ENCODE measurements at places on chromosomes 3 and 15.

- no peak for DNase-seq
Measured at GRCh38 chr3:16907243-16907642, 22.5 kb downstream of the PLCL2 start.

DNA sequence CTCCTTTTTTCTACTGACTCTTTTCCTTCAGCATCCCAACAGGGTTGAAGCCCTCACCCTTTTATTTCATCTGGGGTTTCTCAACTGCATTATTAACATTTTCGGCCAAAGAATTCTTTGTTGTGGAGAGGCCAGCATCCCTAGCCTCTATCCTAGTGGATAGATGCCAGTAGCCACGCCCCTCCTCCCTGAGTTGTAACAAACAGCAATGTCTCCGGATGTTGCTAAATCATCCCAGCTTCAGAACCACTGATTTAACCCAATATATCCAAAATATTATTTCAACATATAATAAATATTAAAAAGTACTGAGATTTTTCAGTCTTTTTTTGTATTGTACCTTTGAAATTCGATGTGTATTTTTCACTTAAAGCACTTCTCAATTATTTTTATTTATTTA is 2.0 kb upstream of the RNF111 start:
- DNase-seq: no peak

- DNase-seq: no peak
Measured at GRCh38 chr3:4613366-4613765, 120.2 kb downstream of the ITPR1 start.

- no peak for DNase-seq
Measured at GRCh38 chr3:83877910-83878309, 1080.9 kb upstream of the CADM2 start.

DNA sequence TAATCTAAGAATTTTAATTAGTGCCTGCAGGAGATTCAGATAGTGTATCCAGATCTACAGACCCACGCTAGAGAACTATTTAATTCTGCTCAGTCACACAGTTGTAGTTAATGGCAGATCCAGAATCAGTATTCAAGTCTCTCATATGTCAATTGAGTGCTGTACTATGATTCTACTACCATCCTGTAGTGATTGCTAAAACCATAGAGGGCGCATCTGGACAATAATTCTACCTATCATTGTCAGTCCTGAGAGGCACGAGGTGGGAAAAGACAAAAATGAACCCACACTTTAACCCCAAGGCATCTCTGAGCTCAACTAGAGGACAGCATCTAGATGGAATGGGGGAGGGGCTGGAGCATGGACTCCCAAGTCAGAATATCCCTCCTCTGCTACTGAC is 22.7 kb downstream of the DHX36 start:
- no peak for DNase-seq

DNA sequence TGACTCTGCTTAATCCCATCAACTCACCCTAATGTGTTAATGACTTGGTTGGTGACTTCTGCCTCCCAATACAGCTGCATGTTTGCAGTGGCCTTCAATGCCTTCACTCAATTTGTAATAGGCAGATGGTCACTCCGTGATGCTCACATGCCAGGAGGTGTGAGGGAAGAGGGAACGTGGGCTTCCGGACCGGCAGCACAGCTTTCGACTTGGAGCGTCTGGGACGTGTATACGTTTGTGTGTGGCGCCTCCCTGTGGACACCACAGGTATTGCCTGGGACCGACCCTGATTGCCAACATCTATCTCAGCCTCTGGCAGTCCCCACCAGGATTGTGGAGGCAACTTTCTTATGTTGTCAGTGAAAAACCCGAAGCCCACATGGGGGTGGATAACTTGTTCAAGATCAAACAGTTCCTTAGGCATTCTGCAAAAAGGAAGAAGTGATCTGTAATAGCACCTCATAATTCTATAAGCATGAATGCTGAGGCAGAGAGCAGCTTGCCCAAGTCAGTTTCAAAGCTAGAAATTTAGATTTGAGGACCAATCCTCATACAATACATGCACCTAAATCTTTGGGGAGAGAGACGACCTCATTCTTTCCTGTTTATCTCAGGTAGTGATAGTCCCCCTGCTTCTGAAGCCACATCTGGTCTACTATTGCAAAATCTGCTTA is 16.9 kb downstream of the MRPL46 start:
- peak; percentile 31 for DNase-seq

GRCh38 chr15:49015896-49016295 is 30.4 kb downstream of the SECISBP2L start:
- DNase-seq: no peak

GRCh38 chr15:79084308-79084968 is 6.1 kb downstream of the RASGRF1 start:
- DNase-seq: peak; percentile 82

DNA sequence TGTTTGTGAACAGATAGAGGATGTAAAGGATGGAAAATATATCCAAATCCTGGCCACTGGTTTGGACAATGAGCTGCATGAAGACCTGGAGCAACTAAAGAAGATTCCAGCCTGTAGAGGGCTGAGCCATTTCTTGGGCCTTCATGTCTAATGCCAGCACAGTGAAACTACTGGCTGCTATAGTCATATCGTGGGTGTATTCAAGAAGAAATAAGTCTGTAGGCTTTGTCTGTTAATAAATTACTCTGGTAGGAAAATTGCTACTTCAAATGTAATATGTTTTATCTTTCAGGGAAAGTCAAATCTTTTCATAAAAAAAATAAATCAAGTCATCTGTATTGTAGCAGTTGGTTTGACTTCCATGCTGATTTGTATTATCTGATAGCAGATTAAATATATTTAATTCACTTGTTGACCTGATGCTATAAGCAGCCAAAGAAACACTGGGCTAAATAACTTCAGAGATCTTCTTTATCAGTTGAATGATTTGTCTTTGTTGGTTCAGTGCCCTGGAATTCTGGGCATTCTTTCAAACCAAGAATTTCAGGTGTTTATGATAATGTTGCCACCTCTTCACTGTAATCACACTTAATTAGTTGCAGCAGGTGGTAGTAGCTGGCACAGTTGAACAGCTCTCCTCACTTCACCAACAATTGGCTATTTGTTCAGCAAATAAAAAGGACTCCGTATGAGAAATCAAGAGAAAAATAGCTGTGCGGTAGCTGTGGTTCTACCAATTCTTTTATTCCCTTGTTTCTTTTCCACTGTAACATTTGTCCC is 1109.5 kb downstream of the NSUN3 start:
- DNase-seq: no peak

DNA sequence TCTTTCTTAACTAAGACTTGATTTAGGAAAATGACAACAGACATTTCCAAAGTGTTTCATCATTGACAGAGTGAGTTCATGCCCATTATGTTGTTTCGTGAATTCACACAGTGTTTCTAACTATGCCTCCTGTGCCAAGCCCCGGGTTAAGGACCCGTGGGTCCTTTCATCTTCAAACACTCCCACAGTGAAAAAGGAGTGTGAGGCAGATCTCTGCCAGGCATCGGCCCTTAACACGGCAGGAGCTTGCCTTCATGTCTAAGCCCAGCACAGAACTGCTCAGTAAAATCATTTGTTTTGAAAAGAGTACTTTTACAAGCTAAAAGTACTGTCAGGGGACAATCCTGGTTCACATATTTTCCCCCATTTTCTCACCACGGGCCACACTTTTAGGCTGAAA is 80.0 kb upstream of the FOXB1 start:
- DNase-seq: no peak

GRCh38 chr15:27853624-27854455 is 245.3 kb downstream of the OCA2 start:
- DNase-seq: no peak

GRCh38 chr15:98151096-98151495 is 190.6 kb downstream of the ARRDC4 start:
- no peak for DNase-seq

DNA sequence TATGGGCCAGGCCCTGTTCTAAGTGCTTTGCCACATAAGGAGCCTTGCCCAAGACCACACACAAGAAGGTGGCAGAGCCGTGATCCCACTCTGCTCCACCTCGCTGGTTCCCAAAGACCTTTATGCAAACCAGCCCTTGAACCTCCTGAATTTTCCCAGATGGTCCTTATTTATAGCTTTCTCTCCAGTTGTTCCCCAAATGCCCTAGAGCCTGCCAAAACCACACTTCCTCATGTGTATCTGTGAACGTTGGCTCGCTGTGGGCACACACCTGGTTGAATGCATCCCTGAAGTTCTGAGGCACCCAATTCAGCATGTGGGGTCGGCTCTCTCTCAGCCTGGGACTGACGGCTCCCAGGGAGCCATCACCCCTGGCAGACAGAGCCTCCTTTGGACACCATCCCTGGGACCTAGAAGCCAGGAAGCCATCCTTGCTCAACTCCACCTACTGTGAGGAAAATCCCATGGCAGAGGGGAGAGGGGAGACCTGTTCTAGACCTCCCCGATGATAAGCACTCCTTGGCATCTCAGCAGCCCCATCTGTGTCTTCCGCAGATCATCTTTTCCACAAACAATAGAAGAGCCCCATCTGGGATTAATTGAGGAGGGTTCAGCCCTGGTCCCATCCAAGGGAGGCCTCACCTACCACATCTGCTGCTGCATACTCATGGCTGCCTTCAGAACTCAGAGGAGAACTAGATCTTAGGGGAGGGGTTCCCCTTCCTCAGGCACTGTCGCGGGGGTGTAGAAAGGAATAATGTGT is 42.3 kb upstream of the LIMD1 start:
- no peak for DNase-seq

GRCh38 chr15:39088156-39088555 is 492.7 kb upstream of the THBS1 start:
- no peak for DNase-seq

DNA sequence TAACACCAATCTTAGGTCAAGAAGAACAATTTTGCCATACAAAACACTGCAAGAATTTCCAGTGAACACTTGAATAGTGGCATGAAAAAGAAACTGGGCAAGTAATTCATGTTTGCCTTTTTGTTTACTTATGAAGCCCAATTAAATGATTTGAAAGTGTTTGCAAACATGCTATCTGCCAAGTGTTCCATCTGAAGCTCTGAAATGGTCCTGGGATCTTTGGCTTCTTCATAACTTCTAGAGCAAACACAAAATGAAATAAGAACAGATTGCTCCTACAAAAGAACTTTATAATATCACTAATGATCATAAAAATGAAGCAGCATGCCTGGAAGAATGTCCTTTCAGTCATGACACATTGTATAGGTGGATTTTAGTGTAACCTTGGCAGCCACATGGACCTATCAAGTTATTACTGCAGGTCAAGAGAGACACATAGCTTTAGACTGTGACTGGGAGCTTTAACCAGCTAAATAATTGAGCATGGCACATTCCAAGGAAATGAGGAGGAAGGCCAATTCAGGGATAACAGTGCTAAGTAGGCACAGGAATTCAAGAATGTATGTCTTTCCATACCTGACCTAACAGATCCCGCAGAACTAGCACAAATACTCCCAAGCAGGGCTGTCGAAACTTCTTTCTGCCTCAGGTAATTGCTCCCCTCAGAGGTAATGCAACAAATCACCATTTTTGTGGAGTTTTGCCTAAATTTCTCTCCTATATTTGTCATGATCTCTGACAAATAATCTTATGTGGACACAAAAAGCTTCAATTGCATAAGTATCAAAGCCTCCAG is 144.6 kb downstream of the DUT start:
- no peak for DNase-seq

GRCh38 chr3:173397161-173398110 is at the start of gene NLGN1:
Gene NLGN1, plus strand, starts transcription at chr3:173397744.
- peak; percentile 77 for DNase-seq

DNA sequence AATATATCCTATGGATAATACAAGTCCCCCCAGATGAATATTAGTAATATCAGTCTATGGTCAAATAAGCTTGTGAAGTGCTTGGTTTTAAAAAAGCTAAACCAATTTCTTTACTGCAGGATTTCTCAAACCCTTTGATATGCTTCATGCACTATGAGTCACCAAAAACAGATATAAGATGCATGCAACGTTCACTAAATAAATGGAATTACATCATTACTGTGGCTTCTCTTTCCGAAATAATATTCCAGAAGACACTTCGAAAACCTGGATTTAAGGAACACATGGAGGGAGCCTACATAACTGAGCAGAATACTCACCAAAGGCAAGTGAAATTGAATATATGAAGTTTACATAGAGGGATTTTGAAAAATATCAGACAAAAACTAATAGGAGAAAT is 126.3 kb upstream of the ABI3BP start:
- no peak for DNase-seq

GRCh38 chr3:21839176-21839575 is 88.2 kb upstream of the ZNF385D start:
- DNase-seq: no peak

- no peak for DNase-seq
Measured at GRCh38 chr3:141796081-141796888, 33.1 kb downstream of the GRK7 start.

- no peak for DNase-seq
Measured at GRCh38 chr3:127777921-127778656, 44.2 kb downstream of the MGLL start.

DNA sequence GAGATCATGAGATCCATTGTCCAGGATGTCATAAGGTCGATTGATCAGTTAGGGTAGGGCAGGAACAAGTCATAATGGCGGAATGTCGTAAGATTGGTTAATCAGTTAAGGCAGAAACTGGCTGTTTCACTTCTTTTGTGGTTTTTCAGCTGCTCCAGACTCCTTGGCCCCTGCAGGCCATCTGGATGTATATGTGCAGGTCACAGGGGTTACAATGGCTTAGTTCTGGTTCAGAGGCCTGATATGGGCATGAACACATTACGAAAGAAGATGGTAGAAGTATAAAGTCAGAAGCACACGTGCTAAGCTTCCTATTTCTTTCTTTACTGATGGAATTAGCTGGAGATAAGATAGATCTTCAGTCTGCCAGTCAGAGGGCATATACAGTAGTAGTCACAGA is 315.4 kb upstream of the LRRC3B start:
- DNase-seq: no peak

DNA sequence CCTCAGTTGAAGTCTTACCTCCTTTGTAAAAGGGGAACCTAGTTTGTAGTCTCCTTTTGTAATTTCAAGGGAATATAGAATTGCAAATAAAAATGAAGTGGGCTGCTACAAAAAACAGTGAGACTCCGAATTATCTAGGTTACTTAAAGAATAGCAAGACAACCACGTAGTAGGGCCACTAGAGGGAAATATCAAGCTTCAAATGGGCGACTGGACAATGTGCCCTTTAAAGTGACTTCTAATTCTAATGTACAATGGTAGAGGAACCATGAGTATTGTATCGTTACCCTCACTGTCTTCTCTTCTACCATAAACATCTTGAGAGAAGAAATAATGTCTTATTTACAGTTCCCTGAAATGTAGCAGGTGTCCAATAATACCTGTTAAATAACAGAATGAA is 56.3 kb downstream of the TP63 start:
- DNase-seq: no peak
